ENCODE measurements at places on chromosomes 1 and 21.

DNA sequence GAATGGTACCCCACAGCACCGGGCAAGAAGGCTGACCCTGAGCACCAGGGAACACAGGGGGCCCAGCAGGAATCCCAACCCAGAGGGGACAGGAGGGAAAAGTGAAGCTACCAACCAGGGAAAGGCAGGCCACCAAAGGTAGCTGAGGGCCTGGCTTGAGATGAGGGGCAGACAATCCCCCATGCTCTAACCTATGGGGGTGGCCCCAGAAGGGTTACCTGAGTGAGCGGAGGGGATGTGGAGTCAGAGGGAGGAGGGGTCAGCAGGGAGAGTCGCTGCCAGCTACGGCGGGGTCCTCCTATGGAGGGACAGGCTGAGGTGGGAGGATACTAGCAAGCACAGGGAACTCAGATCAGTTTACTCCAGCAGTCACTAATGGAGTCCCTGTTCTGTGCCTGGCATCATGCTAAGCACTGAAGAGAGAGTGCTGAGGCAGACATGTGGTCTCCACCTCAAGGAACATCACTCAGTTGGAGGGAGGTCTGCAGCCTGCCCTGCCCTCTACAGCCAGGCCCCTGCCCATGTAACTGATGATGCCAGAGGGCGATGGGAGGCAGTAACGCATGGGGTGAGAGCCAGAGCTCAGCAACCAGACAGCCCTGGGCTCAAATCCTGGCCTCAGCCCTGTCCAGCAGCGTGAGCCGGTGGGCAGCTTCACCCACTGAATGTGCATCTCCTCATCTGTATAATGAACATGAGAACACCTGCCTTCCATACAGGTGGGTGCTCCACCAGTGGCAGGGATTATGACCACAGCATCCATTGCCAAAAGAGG lies 21.3 kb downstream of the CYB5RL start:
- DNase-seq: no peak

DNA sequence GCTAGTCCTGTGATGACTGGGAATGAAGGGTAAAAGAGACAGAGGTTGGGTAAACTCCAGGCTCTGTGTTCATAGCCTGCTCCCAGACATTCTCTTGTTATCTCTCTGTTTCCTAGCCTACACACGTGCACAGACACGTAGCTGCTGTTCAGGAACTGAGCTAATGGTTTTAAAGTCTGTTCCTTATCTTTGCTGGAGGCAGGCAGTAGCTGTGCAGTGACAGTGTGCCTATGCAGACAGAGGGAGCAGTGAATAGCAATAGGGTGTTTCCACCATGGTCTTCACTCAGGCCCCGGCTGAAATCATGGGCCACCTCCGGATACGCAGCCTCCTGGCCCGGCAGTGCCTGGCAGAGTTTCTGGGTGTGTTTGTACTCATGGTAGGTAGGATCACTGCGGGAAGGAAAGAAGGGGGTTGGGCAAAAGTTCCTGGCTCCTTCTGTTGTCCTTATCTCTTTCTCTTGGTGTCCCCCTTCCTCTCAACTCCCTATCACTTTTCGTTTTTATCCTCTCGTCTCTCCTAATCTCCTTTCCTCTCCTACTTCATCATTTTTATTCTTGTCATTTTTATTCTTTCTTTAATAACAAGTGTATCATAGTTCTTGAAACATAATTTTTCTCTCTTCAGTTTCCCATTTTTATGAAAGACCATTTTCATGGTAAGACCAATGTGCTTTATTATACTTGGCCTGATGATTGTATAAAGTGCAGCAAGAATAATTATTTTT lies at the start of gene AQP10:
Gene AQP10, plus strand, starts transcription at position 212 of the 727 bp plus-strand sequence. Its CDS starts 63 bp downstream, at position 275.
- no peak for DNase-seq

DNA sequence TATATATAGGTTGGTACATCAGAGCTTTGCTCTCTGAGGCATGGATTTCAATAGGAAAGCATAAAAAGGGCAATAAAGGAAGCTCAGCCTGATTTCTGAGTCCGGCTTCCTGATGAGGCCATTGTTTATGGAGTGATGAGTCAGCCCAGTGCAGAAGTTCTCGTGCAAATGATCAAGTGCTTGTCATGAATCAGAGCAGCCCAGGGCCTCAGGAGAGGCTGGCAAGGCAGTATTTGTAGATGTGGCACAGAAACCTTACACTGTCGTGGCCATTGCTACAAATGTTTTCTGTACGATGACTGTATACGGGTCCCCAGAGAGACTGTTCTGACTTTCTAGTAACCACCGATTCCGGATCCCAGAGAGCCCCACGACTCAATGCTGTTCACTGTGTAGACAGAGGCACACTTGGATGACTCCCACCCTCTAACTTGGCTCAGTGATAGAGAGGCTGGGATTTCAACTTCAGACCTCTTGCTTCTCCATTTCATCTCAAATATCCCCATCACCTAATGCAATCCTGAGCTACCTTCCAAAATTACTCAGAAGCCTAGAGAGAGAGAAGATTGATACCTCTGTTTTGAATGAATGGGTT lies 26.8 kb downstream of the UMODL1 start:
- DNase-seq: peak; percentile 80

DNA sequence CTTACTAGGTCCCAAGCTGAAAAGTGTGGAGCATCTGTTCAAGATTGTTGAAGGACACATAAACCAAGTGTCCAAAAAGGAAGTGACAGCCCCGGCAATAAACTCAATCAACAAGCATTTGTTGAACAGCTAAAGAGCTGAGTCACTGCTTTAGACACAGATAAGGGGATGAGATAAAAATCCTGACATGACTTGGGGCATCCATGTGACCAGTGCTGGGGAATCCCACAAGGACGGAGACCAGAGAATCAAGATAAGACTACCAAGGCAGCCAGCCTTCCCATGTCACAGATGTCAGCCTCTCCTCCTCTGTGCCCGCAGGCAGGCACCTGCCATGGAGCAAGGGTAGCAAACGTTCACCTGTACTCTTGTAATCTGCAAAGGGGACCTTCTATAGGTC lies 118.6 kb upstream of the KAZN start:
- no peak for DNase-seq

GRCh38 chr1:225349826-225350225 lies 78.0 kb downstream of the LBR start:
- DNase-seq: no peak

DNA sequence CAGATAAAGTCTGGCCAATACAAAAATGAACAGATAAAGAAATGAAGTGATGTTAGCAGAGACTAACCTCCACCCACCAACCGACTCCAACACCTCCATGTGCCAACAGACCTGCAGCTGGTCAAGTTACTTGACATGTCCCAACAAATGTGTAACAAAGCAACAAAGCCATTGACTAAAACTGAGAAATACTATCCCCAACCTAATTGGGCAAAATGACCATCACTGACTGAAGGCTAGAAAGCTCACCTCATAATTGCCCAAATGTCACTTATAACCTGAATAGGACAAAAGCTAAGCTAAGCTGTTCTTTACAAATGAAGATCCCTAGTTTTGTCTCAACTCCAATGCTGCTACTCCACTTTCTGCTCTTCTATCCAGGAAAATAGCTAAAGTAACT lies 7.5 kb downstream of the KDM5B start:
- no peak for DNase-seq

DNA sequence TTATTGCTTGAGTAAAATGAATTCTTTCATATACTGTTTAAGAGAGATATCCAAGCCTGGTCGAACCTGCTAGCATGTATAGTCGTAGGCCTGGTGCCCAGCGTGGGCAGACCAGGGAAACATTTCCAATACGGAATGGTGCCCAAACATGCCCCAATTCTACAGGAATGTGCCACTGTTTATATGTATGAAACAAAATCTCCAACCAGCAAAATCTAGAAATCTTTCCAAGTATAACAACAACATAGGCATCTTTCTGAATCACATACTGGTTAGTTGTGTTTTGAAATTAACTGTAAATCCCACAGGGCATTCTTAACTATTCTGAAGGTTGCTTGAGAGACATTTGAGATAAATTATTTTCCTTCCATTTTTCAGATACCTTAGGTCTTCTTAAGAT lies 17.0 kb upstream of the ABCD3 start:
- no peak for DNase-seq

GRCh38 chr1:175597205-175597604 lies 146.2 kb downstream of the TNR start:
- DNase-seq: no peak

DNA sequence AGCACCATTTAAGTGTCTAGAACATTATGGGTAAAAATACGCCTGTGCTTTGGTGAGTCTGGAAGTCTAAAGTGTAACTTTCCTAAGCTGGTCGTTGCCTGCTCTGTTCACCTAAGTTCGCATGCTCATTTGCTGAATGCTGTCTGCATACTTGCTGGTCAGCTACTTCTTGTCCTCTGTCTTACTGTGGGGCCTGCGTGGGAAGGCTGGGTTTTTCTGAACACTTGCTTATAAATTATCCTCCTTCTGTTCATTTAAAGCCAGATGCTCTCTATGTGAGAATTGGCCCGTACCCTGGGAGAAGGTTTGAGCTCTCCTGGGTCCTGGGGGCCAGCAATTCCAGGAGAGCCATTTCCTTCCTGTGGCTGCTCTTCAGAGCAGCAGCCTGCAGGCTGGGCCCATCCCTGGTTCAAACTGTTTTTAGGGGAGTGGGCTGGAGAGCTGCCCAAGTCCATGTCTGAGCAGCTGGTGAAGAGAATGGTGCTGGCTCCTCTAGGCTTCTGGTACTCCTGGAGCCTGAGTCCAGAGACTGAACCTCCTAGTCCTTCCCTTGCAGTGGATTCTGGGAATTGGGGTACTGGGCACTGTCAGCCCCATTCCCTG lies 75.7 kb downstream of the GALNT2 start:
- no peak for DNase-seq

- DNase-seq: no peak
Observed at GRCh38 chr21:32472890-32473765, 60.6 kb downstream of the EVA1C start.

DNA sequence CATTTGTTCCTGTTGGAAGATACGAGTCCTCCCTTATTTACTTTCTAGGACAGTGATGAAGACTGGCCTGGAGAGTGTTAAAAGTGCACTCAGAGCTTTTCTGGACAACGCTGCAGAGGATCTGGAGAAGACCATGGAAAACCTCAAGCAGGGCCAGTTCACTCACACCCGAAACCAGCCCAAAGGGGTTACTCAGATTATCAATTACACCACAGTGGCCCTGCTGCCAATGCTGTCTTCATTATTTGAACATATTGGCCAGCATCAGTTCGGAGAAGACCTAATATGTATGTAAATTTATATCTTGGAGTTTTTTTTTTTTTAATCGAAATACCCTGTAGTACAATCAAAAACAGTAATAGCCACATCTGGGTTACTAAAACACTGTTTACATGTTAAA lies 190.5 kb downstream of the ZP4 start:
- DNase-seq: no peak

GRCh38 chr1:165928075-165928731 lies 100.8 kb downstream of the UCK2 start:
- peak; percentile 4 for DNase-seq

GRCh38 chr21:26457817-26458216 lies 115.3 kb downstream of the CYYR1 start:
- DNase-seq: no peak

- DNase-seq: no peak
Observed at GRCh38 chr1:51327386-51327785, 3.0 kb downstream of the TTC39A start.

DNA sequence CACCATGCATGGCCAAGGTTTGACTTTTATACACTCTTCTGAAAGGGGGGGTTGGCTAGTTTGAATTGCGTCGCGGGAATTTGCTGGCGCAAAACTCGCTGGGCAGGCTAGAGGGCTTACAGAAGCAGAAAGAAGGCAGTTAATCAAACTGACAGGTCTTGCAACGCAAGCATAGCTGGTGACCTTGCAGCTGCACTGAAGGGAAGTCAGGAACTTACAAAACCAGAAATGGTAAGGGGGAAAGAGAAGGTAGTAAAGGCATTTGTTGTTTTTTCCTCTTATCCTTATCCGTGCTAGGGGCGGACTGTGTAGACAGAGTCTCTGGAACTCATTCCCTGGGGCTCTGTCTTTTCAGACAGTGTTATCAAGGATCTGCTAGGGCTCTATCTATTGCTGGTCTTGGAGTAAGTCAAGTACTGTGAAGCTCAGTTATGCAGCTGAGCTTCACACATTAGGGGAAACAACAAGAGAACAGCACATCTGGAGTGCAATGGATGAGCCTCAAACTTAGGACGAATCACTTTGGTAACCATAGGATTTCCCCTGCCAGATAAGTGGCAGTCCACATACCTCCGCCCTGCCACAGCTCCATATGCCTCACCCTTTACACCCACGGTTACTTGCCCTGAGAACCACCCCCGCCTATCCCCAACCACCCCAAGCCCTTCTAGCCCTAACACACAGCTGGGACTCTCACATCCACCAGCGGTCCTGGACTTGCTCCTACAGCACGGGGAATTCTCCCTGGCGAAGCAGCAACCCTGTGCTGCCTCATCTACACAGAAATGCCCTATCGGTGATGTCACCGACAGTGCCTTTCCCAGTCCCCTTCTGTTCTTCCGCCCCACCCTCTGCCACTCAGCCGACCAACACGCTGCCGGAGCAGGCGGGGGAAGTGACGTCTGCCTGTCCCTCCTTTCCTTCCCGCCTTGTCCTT lies 251.4 kb downstream of the FAM72C start:
- DNase-seq: no peak

Measured in NCI-H2029 (cell line).